ENCODE measurements at places on chromosomes 12 and 14.
A peak's percentile ranks its signal among the peaks of the same experiment; 100 is the strongest.

DNA sequence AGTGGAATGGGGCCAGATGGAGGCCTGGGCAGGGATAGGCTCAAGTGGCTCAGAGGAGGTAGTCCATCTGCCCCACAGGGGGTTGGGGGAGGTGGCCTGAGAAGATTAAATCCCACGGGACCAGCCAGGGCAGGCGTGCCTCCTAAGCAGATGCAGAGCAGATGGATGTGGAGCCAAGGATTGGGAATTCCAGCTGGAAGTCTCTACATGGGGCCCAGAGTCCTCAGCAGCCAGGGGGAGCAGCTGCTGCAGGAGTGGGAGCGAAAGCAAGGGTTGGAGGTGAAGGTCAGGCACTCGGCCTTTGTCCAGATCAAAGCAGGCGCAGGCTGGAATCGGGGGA lies 42.4 kb upstream of the VRK1 start:
- DNase-seq: no peak

DNA sequence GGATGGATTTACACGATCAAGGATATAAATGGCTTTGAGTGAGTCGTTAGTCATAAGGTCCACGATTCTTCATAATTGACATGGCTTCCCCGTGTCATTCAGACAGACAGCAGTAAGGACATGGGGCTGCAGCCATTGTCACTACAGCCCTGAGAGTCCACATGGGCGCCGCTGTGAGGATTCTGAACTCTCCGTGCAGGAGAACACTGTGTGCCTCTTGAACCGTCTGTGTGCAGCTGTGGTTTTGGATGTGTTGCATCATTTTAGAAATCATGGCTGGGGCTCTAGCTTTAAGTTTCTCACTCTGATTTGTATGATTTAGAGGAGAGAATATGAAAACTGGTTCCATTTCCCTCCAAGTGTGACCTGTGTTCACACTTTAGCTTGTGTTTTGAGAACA lies 47.2 kb downstream of the NPAS3 start:
- no peak for DNase-seq

DNA sequence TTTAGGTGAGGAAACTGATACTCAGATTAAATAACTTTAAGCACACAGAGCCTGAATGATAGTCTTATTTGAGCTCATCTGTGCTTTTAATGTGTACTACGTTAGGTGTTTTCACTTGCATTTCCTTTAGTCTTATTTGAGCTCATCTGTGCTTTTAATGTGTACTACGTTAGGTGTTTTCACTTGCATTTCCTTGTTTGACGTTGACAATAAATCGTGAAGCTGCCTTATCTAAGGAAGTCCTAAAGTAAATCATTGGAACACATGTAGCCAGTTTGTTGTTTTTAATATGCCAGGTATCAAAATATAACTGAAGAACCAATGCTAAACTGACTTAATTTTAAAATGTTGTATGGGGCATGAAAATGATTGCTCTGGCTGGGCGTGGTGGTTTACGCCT lies 2.0 kb downstream of the RAP1B start:
- DNase-seq: no peak

DNA sequence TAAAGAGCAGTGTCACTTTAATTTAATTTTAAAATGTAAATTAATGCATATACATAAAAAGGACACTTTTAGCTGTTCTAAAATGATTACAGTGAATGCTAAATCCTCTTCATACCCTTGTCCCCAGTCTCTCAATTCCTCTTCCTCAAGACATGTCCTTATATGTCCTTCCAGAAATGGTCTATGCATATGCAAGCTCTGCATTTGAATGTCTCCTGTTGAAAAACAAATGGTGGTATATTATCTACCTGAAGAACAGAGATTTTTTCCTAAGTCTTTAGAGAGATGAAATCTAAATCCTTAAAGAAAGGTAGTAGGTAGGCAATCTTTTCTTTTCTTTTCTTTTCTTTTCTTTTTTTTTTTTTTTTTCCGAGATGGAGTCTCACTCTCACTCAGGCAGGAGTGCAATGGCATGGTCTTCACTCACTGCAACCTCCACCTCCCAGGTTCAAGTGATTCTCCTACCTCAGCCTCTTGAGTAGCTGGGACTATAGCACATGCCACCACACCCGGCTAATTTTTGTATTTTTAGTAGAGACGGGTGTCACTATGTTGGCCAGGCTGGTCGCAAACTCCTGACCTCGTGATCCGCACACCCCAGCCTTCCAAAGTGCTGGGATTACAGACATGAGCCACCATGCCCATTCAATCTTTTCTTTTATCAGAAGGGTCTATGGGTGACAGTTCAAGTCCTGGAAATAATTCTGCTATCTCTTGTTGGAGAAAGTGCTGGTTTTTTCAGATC lies 180.5 kb downstream of the PRKCH start:
- no peak for DNase-seq

GRCh38 chr12:25253371-25254068 lies 2.8 kb upstream of the KRAS start:
- DNase-seq: no peak

- DNase-seq: no peak
Measured at GRCh38 chr12:53051058-53051880, 1.4 kb downstream of the TNS2 start.

DNA sequence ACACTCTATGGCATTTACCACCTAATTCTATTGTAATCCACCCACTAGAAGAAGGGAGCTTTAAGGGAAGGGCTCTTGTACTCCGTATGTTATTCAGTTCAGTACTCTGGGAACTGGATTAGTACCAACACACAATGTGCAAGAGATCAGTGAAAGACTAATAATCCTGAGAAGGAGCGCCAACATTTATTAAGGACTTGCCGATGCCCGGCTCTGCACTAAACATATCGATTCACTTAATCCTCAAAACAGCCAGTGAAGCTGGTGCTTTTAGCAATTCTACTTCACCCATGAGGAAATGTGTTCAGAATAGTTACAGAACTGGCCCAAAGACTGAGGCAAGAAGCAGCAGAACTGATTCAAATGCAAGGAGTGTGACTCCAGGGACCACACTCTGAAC lies 80.9 kb downstream of the RPS6KA5 start:
- DNase-seq: no peak

- no peak for DNase-seq
Measured at GRCh38 chr12:6387541-6387940, 3.6 kb downstream of the LTBR start.

- no peak for DNase-seq
Measured at GRCh38 chr14:105503296-105503640, 12.2 kb downstream of the TEDC1 start.

GRCh38 chr12:7498809-7499208 lies 4.8 kb downstream of the CD163 start:
- DNase-seq: peak; percentile 38

DNA sequence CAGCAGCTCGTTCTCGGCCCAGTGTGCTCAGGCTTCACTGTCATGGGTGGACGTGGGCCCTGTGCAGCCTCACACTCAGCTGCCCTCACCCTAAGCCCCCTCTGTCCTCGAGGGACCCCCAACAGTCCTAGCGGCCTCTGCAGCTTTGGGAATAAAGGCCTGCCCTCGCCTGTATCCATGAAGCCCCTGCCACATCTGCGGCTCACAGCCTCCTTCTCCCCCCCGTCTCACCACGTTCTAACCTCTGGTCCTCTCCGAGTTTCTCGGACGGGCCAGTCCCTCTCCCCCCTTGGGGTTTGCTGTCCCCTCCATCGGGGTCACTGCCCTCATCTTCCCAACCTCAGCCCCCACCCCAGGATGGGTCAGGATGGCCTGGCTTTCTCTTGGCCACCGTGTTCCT lies 30.2 kb upstream of the GALNT9 start:
- no peak for DNase-seq

DNA sequence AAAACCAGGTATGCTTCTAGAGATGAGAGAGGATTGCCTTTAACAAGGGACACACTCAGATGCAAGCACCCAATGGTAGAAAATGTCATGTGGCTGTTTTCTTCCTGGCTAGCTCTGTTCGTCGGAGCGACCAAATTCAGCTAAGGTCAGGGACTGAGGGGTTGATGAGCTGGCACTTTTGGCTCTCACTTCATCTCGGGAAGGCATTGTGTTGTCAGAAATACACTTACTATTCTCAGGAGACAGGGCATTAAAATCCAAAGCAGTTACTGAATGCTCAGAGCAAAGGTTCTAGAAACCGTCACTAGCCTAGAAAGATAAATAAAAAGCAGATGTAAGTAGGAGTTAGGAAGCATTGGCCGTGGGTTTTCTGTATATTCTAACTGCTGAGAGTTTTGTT lies 275.7 kb upstream of the SSTR1 start:
- DNase-seq: no peak

- DNase-seq: no peak
Measured at GRCh38 chr12:89376844-89377243, 24.5 kb upstream of the DUSP6 start.

DNA sequence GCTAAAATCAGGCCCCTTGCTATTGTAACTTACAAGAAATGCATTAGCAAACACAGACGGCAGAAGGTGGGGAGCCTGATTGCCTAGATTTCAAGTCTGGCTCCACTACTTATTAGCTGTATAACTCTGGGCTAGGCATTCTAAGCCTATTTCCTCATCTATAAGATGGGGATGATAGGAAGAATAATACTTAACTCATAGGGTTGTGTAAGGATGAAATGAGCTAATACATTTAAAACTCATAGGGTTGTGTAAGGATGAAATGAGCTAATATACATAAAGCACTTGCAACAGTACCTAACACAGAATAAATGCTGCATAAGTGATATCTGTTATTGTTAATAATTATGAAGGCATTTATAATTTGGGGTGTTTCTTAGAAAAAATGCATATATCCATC lies 60.1 kb upstream of the DIO2 start:
- no peak for DNase-seq

DNA sequence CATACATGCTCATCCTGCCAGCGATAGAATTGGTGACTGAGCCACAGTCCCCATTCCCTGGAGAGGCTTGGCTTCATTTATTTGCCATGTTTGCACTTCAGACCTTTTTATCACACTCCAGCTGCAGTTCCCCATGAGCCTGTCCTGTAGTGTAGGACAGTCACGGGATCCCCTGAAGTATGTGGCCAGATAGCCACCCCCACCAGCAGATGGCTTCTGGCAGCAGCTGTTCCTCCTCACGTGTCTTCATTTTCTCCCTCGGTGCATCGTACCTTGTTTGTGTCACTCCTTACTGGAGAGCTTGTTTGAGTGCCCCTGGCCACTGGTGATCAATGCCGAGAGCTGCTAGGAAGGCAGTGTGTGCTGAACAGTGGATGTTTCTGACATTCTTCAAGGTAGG lies 40.2 kb downstream of the UBE3B start:
- DNase-seq: no peak

DNA sequence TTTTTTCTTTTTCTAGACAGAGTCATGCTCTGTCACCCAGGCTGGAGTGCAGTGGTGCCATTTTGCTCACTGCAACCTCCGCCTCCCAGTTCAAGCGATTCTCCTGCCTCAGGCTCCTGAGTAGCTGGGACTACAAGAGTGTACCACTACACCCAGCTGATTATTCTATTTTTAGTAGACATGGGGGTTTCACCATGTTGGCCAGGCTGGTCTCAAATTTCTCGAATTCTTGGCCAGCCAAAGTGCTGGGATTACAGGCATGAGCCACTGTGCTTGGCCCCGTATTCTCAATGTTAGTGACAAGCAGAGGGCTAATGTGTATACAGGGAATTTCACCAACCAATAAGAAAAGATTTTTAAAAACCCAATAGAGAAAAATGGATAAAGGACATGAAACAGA lies 8.4 kb downstream of the PLBD2 start:
- DNase-seq: no peak

DNA sequence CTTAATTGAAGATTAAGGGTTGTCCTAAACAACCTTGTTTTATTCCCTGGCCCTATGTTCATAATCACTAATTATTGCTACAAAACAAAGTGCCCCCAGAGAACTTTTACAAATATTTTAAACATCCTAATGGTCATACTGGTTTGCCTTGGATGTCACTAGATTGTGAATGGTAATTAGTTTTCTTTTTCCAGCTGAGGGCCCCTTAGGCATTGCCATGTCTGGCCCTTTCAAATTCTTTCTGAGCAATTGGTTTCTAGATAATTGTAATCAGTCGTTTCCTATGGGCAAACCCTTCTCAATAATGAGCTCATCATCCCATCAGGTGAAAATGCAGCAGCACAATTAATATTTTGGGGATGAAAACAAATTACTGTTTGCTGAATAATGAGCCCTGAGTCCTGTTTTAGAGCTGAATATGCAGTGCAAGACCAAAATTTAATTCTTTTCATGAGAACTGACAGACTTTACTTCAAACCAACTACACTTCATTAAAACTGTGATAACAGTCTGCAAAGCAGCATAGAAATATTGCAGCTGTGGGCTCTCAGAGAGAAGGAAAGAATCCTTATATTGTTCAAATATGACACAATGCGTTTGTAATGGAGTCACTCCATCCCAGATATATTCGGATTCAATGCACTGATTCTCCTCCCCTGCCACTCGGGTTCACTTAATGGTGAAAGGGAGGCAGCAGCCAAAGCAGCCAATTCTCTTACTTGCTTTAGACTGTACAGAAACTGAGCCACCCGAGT lies 67.7 kb upstream of the ARHGAP5 start:
- DNase-seq: no peak

DNA sequence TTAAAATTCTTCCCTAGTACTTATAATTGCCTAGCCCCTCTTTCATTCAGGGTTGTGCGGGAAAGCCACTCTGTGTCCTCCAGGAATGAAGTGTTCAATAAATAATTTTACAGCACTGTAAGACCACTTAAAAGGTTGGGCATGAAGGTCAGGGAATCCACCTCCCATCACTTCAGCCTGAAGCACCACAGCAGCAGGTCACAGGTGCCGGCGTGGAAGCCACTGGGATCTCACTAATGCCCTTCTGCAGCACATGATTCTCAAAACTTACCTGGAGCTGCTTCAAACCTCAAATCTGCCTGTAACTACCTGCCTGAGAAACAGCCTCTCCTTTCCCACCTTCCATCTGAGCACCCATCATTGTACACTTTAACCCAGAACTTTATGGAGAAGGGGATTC lies 159.5 kb downstream of the ANO4 start:
- no peak for DNase-seq

DNA sequence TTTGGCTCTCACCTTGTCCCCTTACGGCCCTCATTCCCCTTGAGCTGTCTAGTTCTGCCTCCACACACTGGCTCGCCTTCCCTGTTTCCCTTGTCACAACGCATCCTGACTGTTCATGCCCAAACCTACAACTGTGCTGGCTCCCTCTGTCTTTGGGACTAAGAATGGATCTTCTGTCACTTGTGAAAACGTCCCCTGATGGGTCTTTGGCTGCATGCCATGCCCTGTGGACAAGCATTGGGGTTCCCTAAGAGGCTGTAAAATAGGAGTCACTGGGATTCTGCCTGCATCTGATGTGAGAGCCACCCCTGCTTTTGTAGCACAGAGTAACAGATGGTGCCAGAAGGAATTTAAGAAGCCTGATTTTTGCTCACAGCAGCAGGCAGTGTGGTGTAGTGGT lies 285.3 kb upstream of the CRY1 start:
- DNase-seq: no peak

- DNase-seq: no peak
Measured at GRCh38 chr12:46460682-46461210, 88.2 kb upstream of the SLC38A2 start.

DNA sequence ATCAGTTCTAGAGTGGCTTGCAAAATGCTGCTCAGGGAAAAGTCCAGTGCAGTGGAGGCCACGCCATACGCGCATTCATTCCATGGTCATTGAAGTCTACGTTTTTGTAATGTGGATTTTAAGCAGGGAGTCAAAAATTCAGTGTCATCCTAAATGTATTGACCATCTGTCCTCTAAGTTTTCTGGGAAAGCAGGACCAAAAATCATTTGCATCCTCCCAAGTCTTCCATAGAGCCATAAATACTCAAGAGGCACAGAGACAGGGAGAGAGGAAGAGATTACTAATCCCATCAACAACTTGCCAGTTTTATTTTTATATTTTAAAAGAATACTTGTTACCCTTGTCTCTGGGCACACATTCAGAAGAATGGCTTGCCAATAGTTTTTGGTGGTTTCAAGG lies 36.9 kb downstream of the RHOJ start:
- DNase-seq: no peak

GRCh38 chr12:48352157-48352760 lies 1.5 kb upstream of the ZNF641 start:
- DNase-seq: no peak
